Cortex of kidney (tissue), 1 donor: ENCODE measurements at places on chromosomes 5 and 9.

GRCh38 chr5:91910655-91911054 lies 527.5 kb upstream of the ARRDC3 start:
- DNase-seq, result no peak

GRCh38 chr5:115382989-115383388 lies 86.5 kb upstream of the CCDC112 start:
- DNase-seq, result no peak

GRCh38 chr9:27204578-27204977 lies 92.4 kb downstream of the EQTN start:
- no peak for DNase-seq

DNA sequence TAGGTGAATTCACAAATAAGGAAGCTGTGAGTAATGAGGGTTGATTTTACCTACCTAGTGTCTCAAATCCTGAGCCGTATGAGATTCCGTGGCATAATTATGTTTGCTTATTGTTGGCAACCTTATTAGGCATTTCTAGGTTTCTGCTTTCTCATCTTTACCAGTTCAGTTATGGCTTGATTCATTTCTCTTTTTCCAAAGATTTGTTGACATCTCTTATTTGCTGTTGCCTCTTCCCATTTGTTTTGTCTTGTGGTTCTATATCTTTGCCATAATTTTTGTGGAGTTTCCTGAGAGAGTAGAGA lies 470 bp downstream of the IL31RA start:
- no peak for DNase-seq

DNA sequence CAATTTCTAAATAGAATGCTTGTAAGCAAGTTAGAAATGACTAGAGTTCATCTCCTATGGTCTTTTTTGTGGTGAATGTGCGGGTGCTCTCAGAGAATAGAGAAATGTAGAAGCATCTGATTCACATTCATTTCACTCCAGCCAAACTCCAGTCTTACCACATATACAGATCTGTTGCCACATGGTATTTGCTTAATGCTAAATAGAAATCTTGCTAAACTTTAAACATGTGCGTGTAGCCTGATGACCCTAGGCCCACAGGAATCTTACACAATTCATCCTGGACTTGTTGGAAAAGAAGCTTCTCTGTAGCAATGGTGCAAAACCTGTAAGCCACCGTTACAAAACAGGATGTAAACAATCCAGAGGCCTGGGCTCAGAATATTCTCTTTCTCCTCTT lies 135.2 kb downstream of the PCSK1 start:
- no peak for DNase-seq

- DNase-seq, result no peak
Observed at GRCh38 chr9:113906411-113907110, 30.5 kb downstream of the ZNF618 start.

DNA sequence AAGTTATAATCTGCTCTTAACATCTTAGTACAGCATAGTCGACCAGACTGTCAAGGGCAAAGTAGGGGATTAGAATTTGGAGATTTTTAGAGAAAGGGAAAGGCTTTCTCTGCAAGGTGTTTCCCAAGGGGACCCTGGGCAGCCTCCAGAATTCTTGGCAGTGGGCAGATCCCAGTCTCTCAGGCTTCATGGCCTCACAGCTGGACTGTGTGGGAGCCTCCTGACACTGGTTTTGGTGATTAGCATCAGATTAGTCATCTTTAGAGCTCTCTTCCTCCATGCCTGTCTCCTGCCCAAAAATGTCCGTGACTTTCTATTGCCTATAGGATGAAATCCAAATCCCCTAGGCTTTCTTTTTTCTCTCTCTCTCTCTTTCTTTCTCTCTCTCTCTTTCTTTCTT lies 370.7 kb downstream of the ZSWIM6 start:
- no peak for DNase-seq

DNA sequence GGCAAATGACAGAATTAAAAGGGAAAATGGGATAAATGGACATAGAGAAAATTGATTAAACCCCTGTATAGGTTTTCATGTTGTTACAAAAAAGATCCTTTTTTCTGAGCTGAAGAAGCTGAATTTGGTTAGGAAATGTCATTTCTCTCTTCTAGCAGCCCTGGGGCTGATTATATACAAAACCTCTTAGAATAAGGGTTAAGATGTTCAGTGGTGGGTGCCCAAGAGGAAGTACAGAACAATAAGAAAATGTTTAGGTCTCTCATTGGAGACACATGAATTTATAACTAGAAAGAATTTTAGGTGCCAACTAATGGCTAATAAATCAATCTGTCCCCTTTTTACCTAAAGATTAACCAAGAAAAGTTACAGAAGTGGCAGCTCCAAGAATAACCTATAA lies 14.2 kb downstream of the ABHD17B start:
- no peak for DNase-seq

DNA sequence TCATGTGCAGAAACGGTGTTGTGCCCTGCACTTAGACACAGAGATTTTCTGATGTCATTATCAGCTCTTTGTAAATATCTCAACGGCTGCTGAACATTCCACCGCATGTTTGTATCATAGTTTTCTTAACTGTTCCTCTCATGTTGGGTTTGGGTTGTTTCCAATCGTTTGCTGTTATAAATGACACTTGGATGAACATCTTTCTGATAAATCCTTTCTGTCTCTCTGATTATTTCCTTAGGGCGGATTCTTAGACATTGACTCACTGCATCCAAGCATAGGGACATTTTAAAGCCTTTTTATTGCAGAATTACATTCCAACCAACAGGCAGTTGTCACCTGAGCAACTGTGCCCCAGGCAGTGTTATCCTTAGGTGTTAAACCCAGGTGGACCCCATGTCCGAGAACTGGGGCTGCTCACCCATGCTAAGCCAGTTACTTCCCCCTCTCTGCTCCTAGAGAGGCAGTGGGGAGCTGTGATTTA lies 28.5 kb downstream of the COL5A1 start:
- no peak for DNase-seq

DNA sequence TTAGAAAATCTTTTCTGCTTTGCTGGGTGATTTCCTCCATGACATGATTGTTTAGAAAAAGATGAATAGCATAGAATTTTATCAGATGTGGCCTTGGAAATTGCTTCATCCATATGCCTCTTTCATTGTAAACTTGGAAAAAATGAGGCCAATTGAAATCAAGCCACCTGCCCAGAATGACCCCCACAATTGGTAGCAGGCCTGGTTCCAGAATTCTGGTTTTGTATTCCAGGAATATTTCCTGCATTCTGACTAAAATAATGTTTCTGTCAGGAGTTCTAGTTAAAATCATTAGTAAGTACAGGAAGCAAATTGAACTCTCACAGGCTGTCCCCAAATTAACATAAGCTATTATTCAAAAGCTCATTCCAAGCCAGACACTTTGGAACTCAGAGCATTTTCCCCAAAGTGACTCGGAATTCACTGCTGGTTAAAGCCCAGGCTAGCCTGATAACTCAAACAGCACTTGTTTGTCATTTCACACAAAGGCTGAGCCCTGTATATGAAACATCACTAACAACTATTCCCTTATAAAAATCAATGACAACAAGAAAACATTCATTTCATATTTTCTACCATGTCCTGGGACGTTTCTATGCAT lies 75.1 kb upstream of the ADCY2 start:
- DNase-seq, result no peak

DNA sequence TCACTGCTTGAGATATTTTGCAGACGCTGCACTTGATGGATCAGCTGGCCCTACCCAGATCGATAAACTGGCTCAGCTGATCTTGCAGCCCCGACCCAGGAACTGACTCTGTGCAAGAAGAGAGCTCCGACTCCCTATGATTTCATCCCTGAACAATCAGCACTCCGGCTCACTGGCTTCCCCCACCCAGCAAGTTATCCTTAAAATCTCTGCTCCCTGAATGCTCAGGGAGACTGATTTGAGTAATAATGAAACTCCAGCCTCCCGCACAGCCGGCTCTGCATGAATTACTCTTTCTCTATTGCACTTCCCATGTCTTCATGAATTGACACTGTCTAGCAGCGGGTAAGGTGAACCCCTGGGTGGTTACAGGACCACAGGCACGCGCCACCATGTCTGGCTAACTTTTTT lies 16.9 kb upstream of the NANS start:
- DNase-seq, result no peak

DNA sequence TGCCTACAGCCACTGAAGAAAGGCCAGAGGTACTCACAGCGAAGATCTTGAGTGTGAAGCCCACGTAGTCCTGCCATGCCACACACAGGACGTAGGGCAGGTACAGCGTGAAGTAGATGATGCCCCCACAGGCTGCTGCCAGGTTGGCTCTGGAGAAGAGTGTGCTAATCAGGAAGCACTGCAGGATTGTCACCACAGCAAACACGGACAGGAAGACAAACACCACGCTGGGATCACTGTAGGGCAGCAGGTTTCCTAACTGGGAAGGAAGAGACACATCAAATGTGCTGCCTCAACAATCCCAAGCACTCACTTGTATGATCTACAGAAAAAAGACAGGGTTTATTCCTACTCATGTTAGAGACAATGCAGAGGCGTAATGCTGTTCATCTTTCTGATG lies 63.0 kb downstream of the NIPSNAP3B start:
- DNase-seq, result no peak

GRCh38 chr9:31776471-31776870 lies 608.0 kb upstream of the ACO1 start:
- no peak for DNase-seq

- no peak for DNase-seq
Observed at GRCh38 chr5:17114233-17114632, 103.2 kb upstream of the BASP1 start.

DNA sequence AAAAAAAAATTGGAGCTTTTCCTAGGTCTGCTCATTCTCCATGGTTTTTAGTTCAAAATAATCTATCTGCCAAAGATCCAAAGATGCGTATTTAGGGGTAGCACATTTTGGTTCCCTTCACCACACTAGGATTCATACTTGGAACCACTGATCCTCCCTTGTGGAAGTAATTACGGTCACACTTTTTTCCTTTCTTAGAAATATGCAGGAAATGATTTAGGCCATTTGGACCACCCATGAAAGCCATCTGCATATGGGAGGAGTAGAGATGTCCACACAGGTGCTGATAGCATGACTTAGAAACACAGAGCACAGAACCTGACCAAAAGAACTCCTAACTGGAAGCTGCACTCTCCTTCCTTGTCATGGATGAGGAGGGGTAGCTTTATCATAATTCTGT lies 105.9 kb upstream of the RAI14 start:
- DNase-seq, result no peak

GRCh38 chr5:175895686-175896102 lies 24.3 kb downstream of the CPLX2 start:
- no peak for DNase-seq

DNA sequence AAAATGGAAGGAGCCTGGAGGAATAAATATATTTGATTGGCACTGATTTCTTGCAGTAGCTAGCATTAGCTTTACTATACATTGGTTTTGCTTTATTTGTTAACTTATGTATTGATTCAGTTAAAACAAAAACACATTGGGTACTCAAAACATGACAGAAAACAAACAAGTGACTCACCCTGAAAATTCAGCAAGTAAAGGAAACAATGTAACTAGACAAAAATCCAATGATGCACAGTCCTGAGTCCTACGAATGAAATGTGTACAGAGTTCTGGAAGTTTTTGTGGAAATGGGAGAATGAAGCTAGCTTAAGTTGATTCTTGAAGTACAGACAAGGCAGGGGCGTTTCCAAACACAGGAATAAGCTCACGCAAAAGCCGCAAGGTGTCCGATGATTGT lies 175.0 kb downstream of the ELAVL2 start:
- no peak for DNase-seq

DNA sequence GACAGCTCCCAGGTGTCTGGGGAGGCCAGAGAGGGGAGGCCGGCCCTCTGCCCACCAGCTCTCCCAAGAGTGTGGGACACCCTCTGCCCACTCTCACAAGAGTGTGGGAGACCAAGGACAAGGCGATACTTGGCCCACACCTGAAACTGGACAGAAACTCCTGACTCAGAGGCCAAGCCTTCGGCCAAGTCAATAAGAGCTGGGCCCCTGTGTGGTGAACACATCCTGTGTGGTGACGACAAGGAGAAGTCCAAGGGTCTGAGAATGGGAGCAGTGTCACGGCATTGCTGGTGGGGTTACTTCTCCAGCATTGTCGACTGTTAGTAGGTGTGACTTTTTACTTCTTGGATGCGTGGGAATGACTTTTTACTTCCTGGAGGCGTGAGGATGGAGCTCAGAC lies 14.6 kb upstream of the F2RL1 start:
- no peak for DNase-seq

DNA sequence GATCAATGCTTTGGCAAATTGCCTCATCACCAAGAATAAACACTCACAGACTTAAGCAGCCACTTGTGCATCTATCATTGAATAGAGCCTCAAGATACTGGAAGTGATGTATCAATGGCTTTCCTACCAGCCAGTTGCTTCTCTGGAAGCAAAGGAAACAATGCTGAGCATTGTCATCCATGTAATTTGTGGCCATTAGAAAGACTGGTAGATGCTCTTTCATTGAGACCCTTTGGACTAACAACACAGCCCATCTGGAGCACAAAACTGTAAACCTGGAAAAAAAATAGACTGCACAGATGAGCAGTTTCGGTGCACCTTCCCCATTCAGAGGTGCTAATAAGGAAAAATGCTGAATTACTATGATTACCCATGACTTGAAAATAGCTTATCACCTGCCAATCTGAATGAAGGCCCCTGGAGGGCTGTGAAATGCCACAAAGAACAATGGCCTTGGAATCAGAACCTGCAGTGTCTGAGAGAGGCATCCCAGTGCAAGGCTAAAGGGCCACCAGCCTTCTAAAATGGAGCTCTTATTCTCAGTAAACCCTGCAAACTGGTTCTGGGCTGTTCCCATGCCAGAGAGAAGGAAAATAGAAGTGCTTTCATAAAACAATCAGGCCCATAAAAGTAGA lies 127.5 kb downstream of the RFK start:
- DNase-seq, result no peak

DNA sequence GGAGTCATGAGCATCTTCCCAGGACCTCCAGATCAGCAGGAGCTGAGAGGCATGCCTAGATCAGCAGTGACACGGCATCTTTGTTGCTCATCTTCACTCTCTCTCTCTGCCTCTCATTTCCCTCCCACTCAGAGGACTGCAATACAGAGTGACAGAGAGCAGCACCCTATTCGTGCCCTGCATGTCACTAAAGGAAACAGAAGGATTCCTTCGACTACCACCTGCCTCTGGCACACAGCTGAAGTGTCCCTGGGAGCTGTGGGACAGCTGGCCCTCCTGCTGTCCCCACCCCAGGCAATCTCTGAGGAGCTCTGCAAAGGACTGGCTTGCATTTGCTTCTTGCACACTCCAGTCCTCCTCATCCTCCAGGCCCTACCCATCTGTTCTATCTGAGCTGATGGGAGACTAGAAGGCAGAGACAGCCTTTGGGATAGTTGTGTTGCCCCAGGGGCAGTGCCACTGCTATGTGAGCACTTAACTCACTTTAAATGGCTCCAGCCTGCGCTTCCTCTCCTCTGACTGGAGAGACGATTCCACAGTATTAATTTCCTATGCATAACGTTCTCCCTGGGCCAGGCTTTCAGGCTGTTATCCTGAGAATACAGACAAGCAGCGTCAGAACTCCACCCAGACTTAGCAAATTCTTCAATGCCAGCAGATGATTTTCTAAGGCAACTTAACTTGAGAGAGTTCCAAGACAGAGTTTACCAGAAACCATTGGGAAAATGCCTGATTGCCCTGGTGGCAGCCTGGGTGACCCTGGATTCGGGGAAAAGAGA lies 167.6 kb upstream of the MAP1B start:
- DNase-seq, result no peak

GRCh38 chr5:17966640-17967402 lies 332.6 kb downstream of the TAF11L14 start:
- DNase-seq, result no peak
